Activated CD4-positive, alpha-beta T cell treated with anti-CD3 and anti-CD28 coated beads, Interleukin-2, amount 50 U/mL, for 24 hours (primary cell): ENCODE measurements at places on chromosomes 1 and 21.

DNA sequence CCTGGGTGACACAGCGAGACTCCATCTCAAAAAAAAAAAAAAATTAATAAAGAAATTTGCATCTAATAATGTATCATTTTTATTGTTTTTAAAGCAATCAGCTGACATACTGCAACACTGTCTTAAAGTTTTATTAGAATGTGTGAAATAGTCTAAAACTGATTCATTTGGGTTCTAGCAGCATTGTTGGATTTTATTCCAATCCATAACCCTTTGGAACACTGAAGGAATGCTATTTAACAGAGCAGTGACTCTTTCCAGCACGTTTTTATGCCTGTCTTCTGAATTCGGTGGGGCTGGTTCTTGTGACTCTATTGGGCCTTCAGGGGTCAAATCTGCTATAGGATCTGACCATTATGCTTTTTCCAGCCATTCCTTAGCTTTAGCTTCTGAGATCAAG lies 18.2 kb upstream of the FMO4 start:
- DNase-seq = no peak

DNA sequence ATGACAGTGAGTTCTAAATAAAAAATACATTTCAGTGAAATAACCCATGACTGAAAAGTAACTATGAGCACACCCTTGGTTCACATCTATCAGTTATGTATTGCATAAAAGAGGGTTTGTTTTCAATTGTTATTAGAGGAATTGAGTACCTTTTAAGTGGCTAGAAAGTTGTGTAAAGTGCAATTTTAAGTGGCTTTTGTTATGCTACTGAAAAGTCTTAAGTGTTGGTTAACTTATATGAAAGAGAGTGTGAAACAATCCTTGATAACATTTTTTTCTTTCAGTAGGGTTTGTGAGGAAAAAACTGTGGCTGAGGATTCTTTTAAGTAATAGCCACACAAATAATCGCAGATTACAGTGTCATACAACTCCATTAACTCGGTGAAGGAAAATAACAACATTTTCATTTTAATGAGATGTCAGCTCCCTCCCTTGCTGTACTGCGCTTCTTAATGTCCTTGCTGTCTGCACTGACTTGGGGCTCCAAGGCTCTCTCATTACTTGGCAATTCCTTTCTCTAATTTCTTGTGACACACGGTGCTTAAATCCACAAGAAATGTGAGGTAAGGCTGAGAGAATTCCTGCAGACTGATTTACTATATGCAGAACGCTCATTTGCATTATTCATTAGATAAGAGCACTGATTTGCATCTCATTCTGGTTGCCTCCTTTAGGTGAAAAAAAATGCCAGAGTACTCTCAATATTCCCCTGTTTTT lies 40.6 kb downstream of the NTNG1 start:
- DNase-seq = no peak

DNA sequence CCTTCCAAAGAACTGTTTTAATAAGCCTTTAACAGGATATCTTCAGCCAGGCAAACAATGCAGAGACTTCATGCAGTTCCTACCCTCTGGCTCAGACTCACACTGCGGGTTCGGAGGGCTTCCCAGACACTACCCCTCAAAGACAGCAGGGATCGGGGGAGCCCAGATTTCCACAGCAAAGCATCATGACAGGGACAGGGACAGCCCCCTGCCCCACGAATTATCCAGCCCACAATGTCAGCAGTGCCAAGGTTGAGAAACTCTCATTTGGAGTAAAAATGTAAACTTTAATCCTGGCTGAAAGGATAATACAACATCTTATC lies 20.1 kb downstream of the NPHP4 start:
- DNase-seq = no peak

DNA sequence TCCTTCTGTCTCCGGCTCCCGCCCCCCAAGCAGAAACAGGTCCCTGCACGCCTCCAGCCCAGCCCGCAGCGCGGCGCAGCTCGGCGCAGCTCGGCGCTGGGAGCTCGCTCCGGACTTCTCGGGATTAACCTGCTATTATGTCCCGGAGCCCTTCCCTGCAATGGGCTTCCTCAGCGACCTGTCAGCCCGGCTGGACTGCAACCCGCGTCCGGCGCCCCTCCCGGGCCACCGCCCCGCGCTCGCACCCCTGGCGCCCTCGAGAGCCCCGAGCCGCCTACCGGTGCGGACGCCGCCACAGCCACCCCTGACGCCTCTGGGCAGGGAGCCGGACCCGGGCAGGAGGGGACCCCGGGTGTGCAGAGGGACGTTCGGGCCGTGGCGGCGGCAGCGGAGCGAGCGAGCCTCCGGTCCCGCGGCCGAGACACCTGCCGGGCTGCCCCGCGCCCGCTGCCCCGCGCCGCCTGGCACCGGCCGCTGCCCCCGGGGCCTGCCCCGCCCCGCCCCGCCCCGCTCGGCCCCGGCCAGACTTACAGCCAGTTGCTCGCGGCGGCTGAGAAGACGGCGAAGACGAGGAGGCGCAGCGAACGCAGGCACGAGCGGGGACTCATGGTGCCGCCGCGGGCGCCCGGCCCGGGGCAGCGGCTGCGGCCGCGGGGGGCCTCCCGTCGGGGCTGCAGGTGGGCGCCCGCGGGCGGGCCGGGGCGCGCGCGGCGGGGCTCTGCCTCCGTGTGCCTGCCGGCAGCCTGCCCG lies 407 bp downstream of the WNT4 start:
- no peak for DNase-seq

DNA sequence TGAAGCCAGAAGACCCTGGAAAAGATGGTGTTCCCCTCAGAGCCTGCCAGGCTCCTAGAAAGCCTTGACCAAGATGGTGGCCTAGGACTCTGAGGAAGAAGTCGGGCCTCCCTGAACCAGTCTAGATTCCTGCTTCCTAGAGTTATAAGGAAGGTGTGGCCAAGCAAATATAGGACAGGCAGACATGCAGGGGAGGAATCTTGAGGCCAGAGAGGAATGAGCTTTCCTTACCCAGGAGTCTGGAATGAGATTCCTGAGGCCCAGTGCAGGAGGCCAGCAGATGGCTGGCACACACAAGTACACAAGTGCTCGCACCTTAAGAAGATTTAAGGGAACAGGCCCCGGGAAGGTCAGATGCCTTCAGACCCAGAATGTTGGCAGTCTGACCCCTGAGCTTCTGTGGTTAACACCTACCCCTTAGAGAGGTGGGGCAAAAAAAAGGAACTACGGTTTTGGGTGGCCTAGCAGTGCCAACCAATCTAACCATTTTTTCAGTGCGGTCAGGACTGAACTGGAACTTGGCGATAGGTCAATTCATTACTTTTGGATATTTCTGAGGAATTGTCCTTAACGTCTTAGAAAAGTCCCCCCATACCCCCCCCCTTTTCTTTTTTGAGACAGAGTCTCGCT lies 73.3 kb downstream of the MDM4 start:
- no peak for DNase-seq

DNA sequence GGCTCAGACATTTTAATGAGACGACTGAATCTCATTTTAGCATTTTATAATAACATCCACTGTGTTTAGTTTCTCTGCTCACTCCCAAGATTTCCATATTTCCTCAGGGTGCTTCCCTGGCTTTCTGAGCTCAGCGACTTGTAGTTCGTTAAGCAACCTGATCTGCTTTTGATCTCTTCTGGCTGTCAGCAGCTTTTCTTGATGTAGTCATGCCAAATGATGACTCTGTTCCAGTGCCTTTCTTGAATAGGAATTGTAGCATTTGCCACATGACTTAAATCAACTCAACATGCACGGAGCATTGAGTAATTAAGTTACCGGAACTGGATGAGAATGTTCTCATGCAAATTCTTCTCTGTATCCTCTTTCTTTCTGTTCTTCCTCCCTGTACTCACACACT lies 246.1 kb downstream of the FMN2 start:
- DNase-seq = no peak

DNA sequence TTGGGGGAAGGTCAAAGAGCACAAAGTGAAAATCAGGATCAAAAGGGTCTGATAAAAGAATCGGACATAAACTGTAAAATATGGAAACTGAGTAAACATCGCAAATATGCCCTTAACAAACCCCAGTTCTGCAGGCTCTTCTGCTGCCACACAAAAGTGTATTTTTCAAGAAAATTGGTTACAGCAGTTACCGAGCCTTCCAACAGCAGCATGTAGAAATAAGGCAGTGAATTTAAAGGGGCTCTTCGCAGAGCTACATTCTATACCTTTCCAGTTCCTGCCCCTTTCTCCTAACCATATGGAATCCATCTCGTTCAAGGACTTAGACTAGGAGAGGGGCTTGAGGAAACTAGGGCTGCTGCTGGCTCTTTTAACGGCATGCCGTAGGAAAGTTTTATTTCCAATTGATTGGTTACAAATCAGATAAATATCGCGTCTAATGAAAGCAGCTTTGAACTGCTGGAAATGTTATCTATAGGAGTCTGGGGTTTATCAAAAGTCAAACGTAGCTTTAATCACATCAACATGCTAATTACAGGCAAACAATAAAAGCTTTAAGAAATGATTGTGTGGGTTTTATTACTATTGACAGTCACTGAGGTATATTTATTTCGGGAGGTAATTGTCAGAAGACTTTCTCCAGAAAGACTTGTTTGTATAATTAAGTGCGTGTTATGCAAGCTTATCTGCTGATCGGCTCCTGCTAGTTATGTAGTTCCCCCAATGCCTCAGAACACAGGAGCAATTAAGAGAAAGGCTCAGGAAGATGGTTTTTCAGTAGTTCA lies 59.1 kb downstream of the GORAB start:
- no peak for DNase-seq

DNA sequence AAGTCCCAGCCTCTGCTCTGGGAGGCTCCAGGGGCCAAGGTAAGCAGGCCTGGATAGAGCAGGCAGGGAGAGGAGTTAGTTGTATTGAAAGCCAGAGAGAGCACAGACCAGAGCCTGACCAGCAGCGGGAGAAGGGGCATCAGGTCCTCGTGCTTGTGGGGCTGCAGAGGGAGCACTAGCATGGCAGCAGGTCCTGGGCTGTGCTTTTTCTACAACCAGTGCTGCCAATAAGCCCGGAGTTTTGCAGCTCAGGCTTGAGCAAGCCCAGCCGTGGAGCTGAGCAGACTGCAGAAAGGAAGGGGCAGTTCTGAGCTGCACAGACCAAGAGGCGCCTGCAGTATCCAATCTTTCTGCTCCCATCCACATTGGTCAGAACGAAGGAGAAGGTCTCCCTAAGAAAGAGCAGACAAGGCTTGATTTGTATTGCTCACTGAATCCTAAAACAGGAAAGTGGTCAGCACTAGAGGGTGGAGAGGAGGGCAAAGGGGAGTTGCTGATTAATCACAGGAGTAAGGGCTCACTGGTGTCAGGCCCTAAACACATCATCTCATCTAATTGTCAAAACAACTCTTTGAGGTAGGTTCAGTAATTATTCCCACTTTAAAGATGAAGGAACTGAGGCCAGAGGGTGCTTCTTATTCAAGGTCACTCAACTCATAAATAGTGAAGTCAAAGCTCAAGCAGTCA lies 2.7 kb downstream of the DENND2D start:
- DNase-seq = peak; percentile 54

- no peak for DNase-seq
Observed at GRCh38 chr1:235911876-235912275, 45.2 kb upstream of the LYST start.

DNA sequence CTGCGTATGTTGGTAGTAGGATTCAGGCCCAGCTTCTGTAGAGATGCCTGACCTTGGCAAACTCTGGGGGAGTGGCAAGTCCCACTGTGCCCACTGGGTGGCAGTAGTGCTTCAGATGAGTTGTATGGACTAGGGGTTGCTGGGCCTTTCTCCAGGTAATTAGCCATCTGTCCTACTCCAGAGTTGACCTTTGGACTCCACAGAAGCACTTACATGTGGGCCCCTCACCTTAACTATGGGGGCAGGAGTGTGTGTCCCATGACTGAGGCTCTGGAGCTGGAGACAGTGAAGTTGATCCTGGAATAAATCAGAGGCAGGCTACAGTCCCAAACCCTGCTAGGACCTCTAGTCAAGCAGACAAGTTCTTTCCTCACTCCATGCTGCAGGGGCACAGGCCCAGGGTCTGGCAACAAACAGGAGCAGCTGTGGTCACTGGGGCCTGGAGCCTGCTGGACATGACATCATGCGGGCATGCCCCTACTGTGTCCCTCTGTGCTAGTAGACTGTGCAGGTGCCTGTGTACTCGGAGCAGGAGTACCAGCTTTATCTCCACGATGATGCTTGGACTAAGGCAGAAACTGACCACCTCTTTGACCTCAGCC lies 4.6 kb downstream of the DMAP1 start:
- DNase-seq = peak; percentile 53

DNA sequence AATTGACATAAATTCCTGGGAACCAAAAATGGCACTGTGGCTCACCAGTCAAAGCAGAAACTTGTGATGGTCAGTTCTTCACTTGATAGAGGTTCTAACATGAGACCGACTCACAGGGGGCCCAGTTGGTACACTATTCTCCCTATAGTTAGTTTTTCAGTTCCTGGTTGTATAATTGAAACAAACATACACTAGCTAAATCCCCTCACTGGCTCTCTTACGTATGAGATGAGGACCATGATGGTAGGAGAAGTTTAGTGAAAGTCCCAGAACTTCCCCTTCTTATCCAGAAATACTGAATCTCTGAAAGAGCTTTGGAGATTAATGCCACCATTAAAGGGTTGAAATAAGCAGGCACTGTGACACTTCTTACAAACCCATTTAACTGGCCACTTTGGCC lies 2.8 kb upstream of the S100B start:
- no peak for DNase-seq

- DNase-seq = no peak
Observed at GRCh38 chr1:50930193-50930592, 29.9 kb downstream of the FAF1 start.
